ENCODE measurements at places on chromosomes 11 and 22. TPM values are rescaled to one million over a fixed set of nuclear protein-coding genes. Genes with fewer than 3 reads are reported as not detected.

GRCh38 chr22:20520093-20520511 lies 12.7 kb downstream of the MED15 start:
- no peak for DNase-seq

DNA sequence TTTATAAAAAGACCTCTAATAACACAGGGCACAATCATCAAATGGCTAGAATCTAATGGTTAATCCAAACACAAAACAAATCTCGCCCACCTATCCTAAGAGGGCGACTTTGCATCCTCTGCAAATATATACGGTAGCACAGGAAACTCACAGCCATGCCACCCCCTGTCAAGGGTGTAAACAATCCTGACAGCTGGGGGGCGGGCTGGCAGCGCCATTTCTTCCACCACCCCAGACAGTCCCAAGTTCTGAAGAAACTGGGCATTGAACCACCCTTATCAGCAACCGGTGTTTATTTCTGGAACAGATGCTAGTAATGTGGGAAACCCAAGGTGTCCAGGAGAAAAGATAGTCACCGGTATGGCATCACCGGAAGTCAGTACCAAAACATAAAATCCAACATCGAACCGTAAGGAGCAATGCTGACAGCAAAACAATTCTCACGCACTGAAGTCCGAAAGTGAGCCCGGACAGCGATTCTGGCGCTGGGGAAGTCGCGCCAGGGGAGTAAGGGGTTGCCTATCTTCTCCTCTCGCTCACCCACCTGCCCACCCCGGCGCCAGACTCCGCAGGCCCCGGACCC lies 825 bp downstream of the FBXO3 start:
- no peak for DNase-seq

DNA sequence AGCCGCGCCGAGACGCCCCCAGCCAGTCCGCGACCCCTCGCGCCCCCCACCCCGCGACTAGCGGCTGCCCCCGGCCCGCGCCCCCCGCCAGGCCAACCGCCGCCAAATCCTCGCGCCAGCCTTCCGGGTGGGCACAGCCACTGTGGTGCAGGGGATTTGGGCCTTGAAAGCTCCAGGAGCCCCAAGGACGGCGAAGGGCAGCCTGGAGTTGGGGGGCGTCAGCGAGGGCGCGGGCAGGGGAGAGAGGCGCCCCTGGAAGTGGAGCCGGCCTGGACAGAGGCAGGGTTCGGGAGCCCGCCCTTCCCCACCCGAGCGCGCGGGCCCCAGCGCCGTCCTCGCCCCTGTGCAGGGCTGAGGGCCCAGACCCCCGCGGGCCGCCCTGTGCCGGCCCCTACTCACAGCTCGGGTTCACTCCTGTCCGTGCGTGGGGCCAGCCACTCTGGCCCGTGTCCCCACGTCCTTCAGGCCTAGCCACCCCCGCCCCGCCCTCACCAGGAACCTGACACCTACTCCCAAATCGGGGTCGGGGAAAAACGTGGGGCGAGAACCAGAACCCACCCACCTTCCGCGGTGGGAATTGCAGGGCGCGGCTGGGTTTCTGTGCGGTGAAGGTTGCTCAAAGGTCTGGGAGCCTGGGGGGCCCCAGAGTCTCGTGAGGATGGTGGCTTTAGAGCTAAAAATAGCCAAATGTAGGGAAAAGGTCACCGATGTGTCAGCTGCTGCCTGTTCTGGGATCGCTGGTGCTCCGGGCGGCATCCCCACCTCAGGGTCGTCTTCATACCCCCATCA lies at the start of gene CPT1B:
CPT1B (minus strand) TSS at position 441 of the 789 bp plus-strand sequence. CDS start 512 bp downstream, outside the sequence.
- DNase-seq, result no peak

DNA sequence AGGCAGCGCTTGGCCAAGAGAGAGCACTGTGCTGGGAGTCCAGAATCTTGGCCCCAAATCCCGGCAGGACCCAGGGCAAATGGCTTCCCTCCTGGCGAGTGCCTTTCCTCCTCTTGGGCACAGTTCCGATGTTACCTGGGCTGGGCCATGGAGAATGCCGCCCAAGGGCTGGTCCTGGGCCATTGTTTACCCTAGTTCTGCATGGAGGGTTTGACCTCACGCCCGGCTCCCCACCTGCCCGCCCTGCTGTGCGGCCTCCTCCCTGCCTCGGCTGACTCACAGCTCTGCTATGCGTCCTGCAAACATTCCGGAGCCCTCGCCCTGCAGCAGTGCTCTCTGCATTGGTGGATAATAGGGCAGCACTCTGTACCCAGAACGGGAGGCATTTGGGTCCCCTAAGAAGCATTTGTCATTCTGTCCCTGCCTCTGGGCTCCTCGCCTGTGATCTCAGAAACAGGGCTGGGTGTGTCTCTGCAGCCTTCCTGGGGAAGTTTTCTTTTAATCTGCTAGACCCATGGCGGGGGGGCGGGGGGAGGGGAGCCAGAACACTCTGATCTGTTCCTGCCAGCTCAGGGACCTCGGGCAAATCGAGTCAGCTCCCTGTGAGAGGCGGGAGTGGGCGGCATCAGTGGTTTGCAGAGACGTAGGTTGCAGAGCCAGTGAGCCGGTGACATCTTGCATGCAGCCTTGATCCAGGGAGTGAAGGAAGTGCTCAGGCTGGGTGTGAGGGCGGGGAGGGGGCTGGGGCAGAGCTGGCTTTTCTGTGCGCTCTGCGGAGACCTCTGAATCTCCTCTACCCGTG lies 32.9 kb upstream of the SMIM38 start:
- DNase-seq, result peak; percentile 67

DNA sequence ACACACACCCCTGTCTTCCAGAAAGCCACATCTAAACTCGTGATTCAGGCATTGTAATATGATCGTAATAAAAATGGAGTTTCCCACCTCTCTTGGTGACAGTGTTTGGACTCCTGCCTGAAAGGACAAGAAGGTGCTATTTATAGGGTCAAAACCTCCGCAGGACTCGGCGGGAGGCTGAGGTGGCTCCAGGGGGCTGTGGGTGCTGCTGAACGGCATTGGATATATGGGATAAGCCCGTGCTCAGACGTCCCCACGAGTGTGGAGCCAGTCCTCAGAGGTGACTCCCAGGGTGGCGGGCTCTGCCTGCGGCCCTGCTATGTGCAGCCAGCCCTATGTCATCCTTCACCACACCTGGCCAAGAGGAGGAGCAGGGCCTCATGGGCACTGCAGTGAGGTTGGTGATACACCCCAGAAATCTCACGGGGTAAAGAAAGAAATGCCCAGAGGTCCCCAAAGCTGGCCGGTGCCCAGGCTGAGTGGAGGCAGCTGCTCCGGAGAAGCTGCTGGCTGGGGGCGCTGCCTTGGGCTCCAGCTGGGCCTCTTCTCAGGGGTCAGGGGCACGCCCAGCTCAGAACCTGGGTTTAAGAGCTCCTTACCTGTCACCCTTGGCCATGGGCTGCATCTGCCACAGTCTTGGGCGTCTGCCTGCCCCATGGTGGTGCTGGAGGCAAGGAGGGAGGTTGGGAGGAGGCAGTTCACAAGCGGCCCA lies 5.1 kb upstream of the OSBPL5 start:
- DNase-seq, result no peak

- DNase-seq, result no peak
Observed at GRCh38 chr22:32200752-32201151, 4.1 kb downstream of the RFPL2 start.

DNA sequence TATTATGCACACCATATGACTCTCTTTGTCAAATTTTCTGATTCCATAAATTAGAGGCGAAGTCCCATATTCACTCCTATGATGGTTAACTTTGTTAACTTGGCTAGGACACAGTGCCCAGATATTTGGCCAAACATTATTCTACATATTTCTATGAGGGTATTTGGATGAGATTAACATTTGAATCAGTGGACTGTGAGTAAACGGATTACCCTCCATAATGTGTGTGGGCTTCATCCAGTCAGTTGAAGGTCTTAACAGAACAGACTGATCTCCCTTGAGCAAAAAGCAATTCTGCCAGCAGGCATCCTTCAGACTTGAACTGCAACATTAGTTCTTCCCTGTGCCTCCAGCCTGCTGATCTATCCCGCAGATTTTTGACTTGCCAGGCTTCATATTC lies 69.9 kb downstream of the FZD4 start:
- DNase-seq, result no peak

DNA sequence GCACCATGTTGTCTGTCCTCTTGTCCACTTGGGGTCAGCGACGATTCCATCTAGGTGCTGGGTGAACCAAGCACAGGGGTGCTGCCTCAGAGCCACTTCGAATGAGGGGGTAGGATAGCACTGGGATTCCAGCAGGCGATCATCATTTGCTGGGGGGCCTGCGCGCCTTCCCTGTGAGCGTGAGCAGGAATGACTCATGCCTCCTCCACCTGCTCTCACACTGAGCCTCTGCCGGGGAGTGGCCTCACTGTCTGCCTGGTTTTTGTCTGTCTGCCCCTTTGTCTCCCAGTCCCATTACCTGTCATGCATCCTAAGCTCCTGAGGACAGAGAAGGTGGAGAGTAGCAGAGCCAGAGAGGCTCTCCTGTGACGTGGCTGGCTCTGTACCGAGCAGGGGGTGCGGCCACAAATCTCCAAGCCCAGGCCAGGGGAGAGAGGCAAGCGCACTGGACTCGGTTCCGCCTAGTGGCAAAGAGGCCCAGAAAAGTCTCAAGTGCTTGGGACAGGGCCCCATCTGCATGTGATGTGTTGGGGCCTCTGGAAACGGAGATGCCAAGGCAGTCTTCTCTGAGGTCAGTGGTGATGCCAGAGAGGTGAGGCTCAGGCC lies 30.8 kb downstream of the RSPH14 start:
- DNase-seq, result no peak

DNA sequence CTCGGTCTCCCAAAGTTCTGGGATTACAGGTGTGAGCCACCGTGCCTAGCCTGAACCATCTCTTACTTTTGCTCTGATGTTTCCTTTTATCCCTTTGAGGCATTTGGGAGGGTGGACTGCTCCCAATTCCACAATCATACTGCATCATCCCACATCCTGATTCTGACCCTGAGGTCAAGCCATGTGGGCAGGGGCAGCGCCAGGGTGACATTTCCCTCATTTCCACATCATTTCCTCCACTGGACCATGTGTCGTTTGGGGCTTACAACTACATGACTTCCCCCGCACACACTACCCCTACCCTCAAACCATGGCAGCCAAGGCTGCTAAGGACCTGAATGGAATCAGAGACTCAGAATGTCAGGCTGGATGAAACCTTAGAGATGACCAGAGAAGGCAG lies 26.4 kb upstream of the ZBTB16 start:
- DNase-seq, result no peak

DNA sequence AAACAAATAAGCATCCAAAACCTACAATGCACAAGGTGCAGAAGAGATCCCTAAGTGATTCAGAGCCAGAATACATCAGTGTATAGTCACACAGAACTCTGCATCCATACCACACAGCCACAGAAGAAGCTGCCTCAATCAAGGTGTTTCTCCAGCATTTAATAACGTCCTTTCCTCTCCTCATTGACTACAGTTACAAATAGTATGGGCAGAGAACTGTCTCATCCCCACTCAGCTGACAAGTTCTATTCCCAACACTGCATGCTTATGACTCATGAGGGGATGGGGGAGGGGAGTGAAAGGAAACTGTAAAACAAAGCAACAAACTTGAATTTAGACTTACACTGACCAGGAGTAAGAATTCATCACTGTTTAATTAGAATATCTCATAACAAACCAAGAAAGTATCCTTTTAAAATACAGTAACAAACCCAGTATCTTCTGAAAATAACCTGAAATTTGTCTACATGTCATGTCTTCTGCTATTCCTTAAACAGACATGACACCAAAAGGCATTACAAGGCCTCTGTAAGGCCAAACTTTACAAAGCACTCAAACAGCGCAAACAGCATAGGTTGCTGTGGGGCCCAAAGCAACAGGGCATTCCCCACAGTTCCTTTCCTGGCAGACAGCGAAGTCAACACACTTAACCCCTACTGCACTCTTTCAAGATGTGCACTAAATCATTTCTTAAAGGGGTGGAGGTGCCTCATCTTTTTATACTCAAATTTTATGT lies 29.3 kb downstream of the CELF1 start:
- peak; percentile 74 for DNase-seq

DNA sequence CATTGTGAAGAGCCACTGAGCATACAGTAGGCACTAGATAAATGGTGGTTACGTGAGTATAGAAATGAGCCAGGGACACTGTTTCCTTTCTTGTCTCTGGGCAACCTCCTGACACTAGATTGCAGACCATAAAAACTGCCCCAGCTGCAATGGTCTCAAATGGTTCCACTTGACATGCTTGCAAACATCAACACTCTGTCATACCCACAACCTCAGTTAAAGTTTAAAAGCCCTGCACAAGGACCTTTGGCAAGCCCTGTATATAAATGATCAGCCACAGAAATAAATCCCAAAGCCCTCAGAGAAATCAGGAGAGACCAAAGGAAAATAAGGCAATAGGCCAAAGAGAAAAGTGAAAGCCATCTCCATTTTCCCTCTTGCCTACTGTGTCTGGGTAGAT lies 20.7 kb downstream of the PLEKHA7 start:
- peak; percentile 94 for DNase-seq

DNA sequence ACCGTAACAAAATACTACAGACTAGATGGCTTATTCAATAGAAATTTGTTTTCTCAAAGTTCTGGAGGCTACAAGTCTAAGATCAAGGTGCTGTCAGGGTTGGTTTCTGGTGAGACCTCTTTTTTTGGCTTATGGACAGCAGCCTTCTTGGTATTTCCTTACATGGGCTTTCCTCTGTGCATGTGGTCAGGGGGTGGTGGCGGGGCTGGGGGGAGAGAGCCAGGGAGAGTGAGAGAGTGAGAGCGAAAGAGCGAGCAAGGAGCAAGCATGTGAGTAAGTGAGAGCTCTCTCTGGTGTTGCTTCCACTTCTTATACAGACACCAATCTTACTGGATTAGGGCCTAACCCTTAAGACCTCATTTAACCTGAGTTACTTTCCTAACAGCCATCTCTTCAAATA lies 181.5 kb downstream of the TMEM135 start:
- DNase-seq, result no peak

DNA sequence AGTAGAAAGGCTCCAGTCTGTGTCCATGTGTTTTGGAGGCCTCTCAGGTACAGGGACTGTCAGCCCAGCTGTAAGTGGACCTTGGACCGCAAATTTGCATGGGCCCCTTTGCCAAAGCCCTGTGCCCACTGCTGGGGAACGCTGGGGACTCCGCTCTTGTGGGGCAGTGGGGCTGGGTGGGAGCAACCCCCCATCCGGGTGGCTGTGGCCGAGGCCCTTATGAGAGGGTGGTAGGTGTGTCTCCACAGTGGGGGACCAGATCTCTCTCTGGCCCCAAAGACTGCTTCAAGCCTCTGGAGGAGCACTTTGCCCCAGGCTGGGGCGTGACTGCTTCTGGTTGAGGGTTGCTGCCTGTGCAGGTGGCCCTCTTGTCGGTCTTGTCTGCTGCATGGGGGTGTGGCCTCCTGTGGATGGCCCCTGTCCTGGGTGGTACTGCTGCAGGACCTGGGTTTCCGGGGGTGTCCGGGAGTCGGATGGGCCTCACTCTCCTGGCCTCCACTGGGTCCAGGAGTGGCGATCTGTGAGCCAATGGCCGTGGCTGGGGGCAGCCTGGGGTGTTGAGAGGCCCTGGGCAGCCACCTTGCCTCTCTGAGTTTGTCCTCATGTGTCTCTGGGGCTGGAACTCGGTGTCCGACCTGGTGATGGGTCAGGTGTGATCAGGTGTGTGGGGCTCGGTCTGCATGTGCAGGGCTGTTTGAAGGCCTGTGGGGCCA lies 15.9 kb downstream of the KCNQ1 start:
- DNase-seq, result no peak

Gene LSP1
- 0.58 TPM for total RNA-seq

Gene FAM181B
- 0.06 TPM for total RNA-seq

Gene CNGA4
- not detected for total RNA-seq

Gene MIOX
- not detected for total RNA-seq

Gene PIH1D2
- total RNA-seq, result 0.36 TPM

Gene JAML
- not detected for total RNA-seq

Gene PIWIL4
- total RNA-seq, result 0.22 TPM

Gene BTBD18
- total RNA-seq, result not detected

Gene HIC2
- 4.4 TPM for total RNA-seq

Gene CHADL
- total RNA-seq, result 0.87 TPM

Gene GAB4
- total RNA-seq, result not detected
